ENCODE measurements at places on chromosomes 2 and 18.

DNA sequence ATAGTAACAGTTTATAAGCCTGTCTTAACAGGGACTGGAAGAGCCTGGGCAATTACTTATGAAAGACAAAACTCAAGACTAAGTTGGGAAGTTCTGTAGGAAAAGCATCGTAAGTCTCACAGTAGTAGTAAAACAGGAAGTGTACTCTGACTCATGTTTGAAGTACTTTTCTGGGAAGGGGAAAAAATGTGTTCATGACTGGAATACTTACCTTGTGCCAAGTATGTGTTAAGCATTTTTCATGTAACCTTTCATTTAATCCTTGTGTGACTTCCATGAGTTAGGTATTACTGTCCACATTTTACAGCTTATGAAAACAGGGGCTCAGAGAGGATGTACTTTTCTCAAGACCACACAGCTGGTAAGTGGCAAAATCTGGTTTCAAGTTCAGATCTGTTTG, 13.7 kb upstream of the SKOR2 start:
- DNase-seq: no peak

DNA sequence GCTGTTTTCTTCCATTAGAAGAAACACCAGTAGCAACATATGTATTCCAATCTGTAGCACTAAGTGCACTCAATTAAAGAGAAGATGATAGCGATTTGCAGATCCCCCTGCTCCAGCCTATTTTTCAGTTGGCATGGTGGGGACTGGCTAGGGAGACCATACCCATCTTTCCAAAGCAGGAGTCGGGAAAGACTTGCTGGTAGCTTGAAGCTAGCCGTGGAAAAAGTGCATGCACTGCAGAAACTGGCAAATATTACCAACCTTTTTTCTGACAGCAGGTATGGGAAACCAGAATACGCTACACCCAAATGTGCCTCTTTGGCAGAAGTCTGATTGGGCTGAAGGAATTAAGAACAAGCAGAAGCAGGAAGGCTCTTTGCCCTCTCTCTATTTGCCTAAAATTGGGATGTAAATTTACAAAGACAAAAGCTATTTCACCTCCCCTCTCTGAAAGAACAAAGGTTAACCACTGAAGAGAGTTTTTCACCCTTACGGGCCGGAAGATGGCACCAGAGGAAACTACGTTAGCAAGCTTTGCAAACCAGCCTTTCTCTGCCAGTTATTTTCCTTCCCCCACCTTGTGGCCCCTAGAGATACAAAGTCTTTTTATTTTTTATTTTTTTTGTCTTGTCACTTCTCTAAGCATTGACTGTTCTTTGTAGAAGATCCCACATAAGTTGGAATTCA, 273.1 kb downstream of the DLGAP1 start:
- DNase-seq: no peak

DNA sequence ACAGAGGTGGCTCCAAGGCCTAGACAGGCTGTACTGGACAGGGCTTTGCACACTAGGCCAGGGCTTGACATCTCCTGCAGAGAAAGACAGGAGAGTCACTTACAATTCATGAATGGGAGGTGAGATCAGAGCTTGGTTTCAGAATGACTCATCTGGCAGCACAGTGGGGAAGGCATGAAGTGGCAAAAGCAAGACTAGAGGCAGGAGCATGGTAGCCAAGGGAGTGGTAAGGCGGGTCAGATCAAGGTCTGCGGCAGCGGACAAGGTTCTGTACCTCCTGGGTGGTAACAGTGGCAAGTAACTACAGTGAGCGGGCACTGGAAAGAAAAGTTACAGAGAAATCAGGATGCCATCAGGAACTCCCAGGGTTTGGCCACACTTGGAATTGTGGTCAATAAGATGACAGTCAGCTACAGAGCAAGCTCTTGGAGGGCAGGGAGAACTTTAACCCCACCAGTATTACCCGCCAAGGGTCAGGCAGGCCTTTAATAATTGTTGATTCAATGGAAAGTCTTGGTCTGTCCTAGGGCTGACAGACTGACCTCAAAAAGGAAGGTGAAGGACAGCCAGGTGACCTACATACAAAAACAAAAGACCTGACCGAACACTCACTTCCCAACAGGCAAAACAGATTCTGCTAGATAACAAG, 5.7 kb downstream of the MCFD2 start:
- DNase-seq: no peak

- no peak for DNase-seq
Observed at GRCh38 chr2:164523009-164523408, 98.3 kb downstream of the GRB14 start.

DNA sequence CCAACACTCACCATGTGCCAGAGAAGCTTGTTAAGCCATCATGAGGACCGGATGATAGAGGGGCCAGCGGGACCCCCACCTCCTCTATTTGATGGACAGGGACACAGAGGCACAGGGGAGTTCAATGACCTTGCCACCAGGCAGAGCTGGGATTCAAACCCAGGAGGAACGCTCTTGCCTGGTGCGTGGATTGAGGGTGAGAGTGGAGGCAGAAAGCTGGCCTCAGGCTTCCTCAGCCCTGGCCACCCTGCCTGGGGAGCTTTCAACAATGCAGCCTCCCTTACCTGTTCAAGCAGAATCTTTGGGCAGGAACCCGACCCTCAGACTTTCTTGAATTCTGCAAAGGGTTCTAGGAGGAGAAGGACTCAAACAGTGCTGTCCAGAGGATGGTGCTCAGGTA, 39.9 kb upstream of the MAL start:
- no peak for DNase-seq

DNA sequence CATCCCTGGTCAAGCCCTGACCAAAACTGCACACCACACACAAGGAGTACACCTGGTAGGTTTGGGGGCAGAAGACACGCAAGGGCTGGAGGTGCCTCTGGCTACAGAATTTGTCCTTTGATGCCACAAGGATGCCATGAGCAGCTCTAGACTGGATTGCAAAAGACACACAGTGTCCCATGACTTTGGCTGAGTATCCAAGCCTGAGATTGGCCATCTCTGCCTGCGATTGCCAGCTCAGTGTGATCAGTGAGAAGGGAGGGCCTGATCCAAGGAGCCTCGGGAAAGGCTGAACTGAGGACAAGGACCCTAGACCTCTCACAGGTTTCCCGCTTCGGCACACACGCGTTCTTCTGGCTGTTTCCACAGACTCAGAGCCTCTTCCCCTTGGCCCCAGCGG, 60.0 kb upstream of the FOSL2 start:
- DNase-seq: no peak

GRCh38 chr2:176612736-176613135, 343.5 kb downstream of the MTX2 start:
- no peak for DNase-seq

GRCh38 chr18:46482831-46483230, 174.2 kb downstream of the LOXHD1 start:
- DNase-seq: no peak

GRCh38 chr2:11752906-11753305, 6.5 kb downstream of the LPIN1 start:
- DNase-seq: no peak

GRCh38 chr18:8982416-8983183, 119.9 kb upstream of the NDUFV2 start:
- DNase-seq: no peak

DNA sequence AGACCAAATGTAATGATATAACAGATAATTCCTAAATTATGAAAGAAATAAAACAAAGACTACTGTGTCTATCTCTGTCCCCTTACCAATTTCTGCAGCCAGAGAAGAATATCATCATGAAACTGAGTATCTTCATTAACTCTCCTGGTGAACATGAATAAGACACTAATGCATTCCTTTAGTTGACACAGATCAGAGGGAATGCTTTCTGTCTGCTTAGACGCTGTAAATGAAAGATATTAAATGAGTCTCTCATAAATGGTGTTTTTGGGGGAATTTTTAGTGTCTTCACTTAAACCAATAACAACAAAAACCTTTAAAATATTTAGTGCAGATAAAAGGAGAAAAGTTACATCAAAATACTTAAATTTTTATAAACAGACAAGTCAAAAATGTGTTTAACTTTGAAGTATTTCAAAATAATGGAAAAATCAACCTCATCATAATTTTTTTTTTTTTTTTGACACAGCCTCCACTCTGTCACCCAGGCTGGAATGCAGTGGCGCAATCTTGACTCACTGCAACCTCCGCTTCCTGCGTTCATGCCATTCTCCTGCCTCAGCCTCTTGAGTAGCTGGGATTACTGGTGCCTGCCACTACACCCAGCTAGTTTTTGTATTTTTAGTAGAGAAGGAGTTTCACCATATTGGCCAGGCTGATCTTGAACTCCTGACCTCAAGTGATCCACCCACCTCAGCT, 16.0 kb downstream of the EPG5 start:
- no peak for DNase-seq

DNA sequence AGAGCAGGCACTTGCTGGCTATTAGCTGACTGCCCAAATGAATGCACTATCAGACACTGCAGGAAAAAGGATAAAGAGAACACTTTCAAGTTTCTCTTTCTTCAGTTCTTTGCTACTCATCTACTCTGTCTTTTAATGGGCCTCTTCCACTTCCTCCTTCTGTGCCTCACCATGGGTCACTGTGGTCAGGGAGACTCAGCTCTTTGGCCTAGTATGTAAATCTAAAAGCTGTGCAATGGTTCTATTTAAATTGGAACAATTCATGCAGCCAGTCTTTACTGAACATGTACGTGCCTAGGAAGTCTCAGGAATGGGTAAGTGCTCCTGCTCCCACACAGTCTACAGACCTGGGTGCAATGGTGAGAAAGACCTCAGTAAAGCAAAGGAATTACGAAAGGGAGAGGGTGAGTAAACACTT, 79.1 kb upstream of the DNMT3A start:
- no peak for DNase-seq

DNA sequence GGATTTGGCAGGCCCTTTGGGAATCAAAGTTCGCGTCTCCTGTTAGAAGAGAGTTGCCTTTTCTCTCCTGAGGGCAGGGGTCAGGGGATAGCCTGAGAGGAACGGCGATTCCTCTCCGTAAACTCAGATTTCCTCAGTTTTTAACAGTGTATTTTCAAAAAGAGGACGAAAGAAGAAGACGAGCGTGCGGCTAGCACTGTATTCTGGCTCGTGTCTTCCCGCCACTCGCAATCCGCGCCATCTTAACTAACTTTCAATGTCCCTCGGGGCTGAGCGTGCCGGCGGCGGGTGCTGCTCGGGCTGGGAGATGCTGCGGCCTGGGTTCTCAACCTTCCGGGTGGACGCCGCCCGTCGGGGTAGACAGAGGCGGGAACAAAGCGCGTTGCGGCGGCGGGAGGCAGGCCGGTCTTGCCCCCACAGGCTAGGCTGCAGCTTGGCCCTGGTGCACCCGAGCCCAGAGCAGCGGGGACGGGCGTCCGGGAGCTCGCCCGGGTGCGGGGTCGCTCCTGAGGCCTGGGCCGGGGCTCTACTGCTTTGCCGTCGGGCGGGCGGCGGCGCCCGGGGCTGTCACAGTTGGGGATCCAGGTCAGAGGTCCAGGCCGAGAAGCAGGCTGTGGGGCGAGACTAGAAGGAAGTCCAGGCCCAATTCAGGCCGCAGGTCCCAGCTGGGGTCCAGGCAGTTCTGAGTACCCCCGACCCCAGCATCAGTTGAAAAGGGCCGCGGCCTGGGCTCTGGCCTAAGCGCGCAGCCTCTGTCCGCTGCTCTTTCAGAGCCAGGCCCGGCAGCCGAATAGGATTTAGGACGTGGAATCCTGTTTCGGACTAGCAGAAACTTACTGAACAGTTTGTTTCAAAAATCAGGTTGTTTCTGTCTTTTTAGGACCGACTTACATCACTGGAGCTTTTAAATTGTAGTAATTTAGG, 11.8 kb downstream of the TBR1 start:
- no peak for DNase-seq

DNA sequence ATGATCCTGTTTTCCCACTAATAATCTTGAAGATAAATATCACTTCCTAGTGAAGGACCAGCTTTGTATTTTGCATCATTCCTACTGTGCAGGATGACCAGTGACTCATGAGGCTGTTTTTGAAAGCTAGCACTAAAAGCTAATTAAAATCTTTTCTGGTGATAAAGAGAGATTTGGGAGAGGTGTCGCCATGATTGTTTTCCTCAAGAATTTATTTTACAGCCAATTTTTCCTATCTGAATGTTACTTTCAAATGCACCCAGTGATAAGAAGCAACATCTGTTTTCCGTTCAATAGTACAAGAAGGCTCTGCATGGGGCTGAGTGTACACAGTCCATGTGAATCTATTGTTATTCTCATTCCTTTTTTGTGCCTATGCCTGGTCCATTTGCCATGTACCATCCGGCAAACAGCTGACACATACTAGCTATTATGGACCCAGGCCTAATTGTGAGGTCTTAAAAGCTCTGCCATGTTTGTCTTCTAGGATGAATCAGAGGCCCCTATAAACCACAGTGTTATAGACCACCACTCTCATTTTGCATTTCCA, 28.4 kb downstream of the MEIS1 start:
- no peak for DNase-seq

DNA sequence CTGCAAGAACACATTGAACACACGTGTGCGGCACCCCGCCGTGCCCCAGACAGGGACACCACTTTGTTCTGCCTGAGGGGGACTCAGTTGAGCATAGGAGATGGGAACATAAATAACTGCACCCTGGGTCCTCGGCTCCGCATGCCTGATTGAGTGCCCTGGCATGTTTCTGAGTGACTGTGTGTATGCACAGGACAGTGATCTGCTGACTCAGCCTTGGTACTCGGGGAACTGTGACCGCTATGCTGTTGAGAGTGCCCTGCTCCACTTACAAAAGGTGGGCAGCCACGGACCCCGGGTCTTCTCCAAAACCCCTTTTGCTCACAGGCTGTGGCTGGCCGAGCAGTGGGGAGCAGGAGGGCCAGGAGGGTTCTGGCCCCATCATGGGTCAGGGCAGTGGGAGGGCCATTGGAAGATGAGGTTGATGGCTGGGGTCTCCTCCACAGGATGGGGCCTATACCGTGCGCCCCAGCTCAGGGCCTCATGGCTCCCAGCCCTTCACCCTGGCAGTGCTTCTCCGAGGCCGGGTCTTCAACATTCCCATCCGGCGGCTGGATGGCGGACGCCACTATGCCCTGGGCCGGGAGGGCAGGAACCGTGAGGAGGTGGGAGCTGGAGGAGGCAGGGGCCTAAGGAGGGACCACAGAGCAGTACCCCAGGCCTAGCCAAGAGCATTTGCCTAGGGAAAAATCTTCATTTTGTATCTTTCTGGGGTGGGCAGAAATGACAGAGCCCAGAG, 16.9 kb downstream of the SH2D6 start:
- no peak for DNase-seq

GRCh38 chr2:1742681-1743395, 1.5 kb downstream of the PXDN start:
- no peak for DNase-seq

DNA sequence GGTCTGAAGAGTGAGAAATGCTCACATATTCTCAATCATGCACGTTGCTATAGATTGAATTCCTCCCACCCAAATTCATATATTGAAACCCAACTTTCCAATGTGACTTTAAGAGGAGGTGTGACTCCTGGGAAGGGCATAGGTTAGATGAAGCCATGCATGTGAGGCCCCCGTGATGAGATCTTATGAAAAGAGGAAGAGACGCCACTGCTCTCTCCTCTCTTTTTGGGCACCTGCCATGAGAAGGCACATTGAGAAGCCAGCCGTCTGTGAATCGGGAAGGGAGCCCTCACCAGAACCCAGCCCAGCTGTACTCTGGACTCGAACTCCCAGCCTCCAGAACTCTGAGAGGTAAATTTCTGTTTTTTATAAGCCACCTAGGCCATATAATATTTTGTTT, 842.6 kb upstream of the SALL3 start:
- no peak for DNase-seq
